NCI-H1694 (cell line): ENCODE measurements at places on chromosomes 1 and 21.

GRCh38 chr1:6235296-6235677 is 477 bp downstream of the ICMT start:
- no peak for DNase-seq

- DNase-seq, result no peak
Measured at GRCh38 chr1:56798053-56798471, 21.1 kb downstream of the FYB2 start.

- no peak for DNase-seq
Measured at GRCh38 chr1:21294266-21294989, 4.2 kb upstream of the ECE1 start.

DNA sequence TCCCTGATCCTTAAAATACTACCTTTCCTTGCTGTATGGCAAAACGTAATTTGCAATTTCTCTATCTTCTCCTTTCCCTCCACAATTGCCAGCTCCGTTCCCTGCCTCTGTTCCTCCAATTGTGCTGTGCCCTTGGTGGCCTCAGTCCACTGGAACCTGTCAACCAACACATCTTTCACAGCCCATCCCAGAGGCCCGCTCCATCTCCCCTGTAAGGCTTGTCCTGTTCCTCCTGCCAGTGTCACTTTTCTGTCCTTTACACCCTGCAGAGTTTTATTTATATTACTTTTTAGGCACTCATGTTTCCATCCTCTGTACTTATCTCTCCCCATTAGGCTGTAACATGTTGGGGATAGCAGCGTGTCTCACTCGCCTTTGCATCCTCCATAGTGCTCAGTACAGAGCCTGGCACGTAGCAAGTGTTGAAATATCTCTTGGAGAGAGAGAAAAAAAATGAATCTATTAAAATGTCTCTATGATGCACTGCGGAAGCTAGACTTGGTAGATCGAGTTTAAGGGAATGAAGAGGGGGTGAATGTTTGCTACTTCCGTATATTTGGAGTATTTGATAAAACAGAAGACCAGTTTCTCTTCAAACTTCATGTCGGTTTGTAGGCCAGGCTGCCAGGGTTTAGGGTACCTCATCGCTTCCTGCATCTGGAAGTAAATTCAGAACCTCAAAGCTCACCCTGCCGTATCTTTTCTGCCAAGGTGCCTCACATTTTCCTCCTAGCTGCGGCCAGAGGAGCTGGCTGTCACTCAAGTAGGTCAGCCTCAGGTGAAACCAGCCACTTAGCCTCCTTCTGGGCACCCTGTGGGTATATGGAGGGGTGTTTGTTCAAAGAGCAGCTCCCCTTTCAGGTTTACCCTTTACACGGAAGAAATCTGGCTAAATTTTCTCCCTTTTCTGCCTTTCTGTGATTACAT is 303.8 kb downstream of the TM2D1 start:
- no peak for DNase-seq

DNA sequence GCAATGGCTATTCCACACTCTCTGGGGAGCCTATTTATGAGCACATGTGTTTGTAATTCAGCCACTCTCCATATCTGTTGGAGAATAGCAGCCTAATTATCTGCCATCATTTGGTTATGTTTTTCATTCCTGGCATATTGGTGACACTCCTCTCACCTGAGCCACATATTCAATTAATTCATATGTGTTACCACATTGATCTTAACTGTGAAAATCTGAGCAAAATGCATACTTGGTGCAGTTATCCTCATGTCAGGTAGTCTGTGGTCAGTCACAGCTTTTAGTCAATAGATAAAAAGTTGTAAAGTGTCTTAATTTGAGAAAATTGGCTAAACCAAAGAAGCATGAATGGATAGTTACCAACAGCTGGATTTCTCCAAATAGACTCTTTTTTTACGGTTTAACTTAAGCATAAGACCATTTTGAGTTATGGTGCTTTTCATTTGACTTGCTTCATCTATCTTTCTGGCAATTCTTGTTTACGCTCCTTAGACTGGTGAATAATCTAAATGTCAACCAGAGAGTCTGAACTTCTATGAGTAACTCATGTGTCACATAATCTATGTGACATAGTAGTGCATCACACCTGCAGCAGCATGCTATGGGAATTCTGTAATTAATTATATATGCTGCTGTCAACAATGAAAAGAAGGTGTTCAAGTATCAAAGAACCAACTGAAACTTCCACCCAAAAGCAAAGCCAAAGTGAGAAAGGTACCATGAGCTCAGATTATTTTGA is 187.7 kb upstream of the SGIP1 start:
- no peak for DNase-seq

- DNase-seq, result no peak
Measured at GRCh38 chr1:172826096-172826741, 167.3 kb downstream of the FASLG start.

- no peak for DNase-seq
Measured at GRCh38 chr1:232223183-232223708, 406.7 kb downstream of the SIPA1L2 start.

DNA sequence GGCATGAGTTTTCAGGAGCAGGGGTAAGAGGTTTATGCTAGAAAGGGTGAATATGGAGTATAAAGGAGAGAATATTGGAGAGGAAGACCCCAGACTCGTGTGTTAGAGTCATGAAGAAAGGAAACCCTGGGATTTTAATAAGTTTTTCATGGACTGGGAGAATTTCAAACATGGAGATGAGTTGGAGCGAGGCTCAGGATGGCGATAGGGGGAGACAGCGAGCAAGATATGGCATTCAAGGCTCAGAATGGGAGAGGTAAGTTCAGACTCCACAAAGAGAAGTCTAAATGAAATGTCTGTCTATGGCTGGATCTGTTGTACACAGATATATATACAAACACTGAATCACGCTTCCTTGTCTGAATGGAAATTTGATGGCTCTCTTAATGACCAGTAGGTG is 92.5 kb downstream of the LRRC40 start:
- DNase-seq, result no peak

GRCh38 chr1:8525216-8525557 is 207.3 kb downstream of the SLC45A1 start:
- no peak for DNase-seq

GRCh38 chr1:166159656-166160055 is 7.1 kb downstream of the FAM78B start:
- DNase-seq, result no peak

GRCh38 chr1:36087233-36088123 is 1.2 kb upstream of the ADPRS start:
- DNase-seq, result no peak

- DNase-seq, result peak; percentile 52
Measured at GRCh38 chr1:61337981-61338848, 255.9 kb downstream of the NFIA start.

GRCh38 chr1:213391445-213391844 is 340.4 kb downstream of the RPS6KC1 start:
- DNase-seq, result no peak

GRCh38 chr1:201426479-201427310 is 5.2 kb upstream of the TNNI1 start:
- DNase-seq, result peak; percentile 70

DNA sequence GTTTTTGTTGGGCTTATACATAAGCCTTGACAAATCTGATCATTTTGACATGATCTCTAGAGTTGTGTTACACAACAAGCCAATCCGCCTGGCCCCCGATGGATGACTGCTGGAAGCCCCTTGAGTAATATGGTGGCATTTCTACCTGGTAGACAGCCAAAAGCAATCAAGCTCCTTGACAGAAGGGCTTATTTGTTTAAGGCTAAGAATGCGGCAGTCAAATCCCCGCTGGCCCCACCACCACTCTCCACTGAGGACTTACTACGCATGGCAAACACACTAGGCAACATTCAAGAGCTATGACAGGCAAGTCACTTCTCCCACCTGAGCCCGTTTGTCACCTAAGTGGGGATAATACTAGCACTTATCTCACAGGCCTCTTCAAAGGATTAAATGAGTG is 33.4 kb upstream of the C1orf198 start:
- no peak for DNase-seq

- no peak for DNase-seq
Measured at GRCh38 chr21:34846601-34847112, 177.9 kb downstream of the CLIC6 start.

DNA sequence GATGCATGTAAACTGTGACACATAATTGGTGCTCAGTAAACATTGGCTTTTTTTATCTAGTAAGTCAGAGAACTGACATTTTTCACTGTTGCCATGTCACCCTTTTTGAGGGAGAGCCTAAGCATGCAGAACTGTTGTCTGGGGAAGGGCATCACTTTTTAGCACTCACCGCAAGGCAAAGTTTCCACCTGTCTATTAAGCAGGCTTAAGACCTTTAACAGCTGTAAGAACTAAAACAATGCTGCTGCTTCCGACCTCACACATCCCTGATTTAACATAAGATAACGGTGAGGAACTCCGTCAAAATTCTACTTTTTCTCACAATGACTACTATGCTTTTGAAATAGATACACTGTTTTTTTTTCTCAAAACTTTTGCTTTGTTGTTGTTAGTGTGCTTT is 554.8 kb downstream of the NUF2 start:
- no peak for DNase-seq

DNA sequence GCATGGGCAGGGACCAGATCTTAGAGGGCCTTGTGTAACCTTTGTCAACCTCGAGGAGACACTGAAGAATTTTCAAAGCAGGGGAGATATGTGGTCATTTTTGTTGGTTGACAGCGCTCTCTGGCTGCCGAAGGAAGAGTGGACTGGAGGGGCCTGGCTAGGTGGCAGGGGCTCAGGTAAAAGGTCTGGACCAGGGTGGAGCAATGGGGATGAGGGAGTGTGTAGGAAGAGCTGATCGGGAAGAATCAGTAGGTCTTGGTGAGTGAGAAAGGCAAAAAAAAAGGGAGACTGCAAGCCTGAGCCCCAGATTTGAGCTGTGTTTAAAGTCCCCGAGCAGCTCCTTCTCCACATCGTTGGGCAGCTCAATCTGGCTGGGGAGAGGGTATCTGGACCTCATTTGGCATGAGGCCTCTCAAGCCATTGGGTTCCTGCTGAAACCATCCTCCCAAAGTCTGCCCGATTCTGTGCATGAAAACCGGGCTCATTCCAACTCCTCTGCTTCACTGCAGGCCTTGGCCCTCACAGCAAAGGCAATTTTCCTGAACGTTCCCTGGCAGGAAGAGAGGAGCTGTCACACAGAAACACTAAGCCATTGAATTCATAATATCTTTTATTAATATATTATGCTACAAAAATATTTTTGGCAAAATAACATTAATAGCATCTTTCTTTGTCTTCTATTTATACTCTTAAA is 237.1 kb downstream of the TRABD2B start:
- DNase-seq, result no peak

DNA sequence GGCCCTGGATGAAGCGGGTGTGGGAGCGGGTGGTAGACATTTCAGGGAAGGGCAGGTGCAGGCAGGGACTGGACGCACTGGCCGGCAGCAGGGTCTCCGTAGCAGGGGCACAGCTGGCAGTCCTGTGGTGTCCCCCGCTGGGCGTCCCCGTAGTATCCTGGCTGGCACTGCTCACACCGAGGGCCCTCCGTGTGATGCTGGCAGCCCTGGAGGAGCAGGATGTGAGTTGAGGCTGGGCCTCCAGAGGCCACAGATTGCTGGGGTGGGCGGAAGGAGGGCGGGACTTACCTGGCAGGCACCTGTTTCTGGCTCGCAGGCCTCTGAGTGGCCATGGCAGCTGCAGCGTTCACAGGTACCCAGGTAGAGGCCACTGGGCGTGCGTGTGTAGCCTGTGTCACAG is 62.3 kb downstream of the LDLRAD2 start:
- no peak for DNase-seq

- DNase-seq, result no peak
Measured at GRCh38 chr21:31252611-31253010, 91.5 kb downstream of the TIAM1 start.

DNA sequence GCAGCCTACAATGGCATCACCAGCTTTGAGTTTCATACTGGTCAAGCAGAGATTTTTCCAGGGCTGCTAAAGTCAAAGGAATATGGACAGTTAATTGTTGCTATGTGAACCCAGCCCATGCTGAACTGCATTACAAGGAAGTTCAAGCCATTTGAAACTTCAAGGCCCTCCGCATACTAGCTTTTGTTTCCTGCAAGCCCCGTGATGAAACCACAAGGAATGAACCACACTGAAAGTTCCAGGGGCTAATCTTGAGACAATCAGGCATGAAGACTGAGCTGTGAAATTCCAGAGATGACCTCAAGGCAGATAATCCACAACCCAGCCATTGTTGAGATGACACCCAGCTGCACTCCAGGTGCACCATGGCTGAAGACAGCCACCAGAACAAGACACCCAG is 180.8 kb downstream of the C1orf21 start:
- no peak for DNase-seq
